ENCODE measurements at places on chromosomes 5 and 9. TPM values are rescaled to one million over a fixed set of nuclear protein-coding genes. Genes with fewer than 3 reads are reported as not detected.

DNA sequence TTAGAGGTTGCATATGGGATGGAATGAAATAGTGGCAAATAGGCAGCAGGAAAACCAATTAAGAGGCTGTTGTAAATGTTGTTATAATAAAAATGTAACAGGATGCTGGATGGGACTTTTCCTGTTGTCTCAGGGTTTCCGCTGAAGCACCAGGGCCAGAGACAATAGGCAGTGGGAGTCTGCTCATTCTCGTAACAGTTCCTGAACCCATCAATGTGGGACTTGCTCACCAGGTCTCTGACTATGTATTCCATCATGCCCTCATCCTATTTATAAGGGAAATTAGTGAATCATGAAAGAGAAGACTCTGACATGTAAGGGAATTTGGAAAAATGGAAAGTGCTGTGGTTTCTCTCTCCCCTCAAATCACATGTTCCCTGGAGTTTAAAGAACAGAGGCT, 23.5 kb upstream of the SSBP2 start:
- no peak for DNase-seq

DNA sequence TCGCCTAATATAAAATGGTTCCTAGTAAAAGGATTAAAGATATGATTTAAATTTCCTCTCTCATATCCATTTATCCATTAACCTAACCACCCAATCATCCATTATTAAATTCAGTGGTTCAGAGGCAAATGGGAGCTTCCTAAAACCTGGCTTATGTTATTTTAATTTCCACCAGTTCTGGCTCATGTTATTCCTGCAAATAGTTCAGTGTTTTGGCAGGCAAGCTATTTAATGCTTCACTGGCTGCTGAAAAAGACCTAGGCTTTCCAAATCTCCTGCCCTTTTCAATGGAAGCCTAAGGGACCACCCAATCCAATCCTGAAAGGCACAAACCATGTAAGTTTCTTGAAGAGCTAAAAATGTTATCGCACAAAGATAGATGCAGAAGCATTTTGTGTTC, 52.3 kb downstream of the POC5 start:
- no peak for DNase-seq

- DNase-seq = no peak
Observed at GRCh38 chr9:92042260-92042659, 73.0 kb downstream of the SPTLC1 start.

GRCh38 chr5:231661-232060, 13.5 kb downstream of the SDHA start:
- DNase-seq = no peak

GRCh38 chr9:21853414-21853813, 51.0 kb downstream of the MTAP start:
- DNase-seq = no peak

Gene PCDHGA2
- 0.32 TPM for total RNA-seq

Data from neural crest cell (in vitro differentiated cells).